ENCODE measurements at places on chromosomes 3 and 15.

DNA sequence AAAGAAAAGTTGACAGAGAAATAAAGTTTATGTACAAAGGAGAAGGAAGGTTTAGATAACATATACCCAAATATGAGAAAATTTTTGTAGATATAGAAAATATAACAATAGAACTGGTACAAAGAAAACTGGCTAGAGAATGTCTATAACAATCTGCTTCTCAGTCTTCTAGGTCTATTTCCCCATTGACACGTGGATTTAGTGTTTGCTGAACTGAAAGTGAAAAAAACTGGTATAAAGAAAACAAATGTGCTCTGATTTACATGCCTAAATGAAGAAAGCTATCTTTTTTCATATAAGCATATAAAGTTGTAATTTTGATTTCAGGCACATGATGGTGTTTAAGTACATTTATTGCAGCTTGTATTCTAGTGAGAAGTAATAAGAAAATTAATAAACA, 9.8 kb downstream of the KCNMB2 start:
- DNase-seq = no peak

GRCh38 chr3:42130329-42131070, 39.3 kb downstream of the TRAK1 start:
- DNase-seq = no peak

DNA sequence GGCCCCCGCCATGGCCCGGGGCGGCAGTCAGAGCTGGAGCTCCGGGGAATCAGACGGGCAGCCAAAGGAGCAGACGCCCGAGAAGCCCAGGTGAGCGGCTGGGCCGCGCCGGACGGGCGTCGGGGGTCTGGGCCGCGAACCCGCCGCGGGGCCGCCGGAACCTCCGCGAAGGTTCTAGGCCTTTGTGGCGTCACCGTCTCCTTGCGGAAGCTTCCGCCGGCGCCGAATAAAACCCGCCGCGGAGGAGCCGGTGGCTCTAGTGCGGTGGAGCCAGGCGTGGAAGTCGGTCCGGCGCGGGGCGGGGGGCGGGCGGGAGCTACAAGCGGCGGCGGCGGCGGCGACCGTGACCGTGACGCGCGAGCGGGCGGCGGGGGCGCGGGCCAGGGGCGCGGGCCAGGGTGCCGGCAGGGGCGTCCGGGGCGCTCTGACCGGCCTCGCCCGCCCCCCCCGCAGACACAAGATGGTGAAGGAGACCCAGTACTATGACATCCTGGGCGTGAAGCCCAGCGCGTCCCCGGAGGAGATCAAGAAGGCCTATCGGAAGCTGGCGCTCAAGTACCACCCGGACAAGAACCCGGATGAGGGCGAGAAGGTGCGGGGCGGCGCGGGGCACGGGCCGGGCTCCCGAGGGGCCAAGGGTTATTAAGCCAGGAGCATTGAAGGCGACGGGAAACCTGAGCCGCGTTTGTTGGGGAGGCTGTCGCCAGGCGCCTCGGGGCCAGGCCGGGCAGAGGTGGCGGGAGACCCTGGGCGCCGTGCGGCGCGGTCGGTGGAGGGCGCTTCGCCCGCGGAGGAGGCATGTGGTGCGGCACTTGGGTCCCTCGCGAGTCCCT, at the start of gene DNAJA4:
Gene DNAJA4 (plus strand): TSS at position 259 of the 833 bp plus-strand sequence. CDS start 202 bp downstream, at position 461.
- peak; percentile 78 for DNase-seq

- no peak for DNase-seq
Observed at GRCh38 chr15:44584162-44584749, 47.3 kb downstream of the EIF3J start.

- peak; percentile 57 for DNase-seq
Observed at GRCh38 chr3:149536429-149536828, 61.9 kb downstream of the TM4SF4 start.

- DNase-seq = no peak
Observed at GRCh38 chr3:150996731-150997130, 24.2 kb upstream of the CLRN1 start.

GRCh38 chr3:57841818-57842217, 85.7 kb downstream of the SLMAP start:
- DNase-seq = no peak

GRCh38 chr3:111862415-111862814, 3.4 kb downstream of the PHLDB2 start:
- DNase-seq = no peak
